ENCODE measurements at places on chromosomes 3 and 15.

GRCh38 chr15:51732646-51733045, 4.8 kb downstream of the LYSMD2 start:
- DNase-seq, result no peak

DNA sequence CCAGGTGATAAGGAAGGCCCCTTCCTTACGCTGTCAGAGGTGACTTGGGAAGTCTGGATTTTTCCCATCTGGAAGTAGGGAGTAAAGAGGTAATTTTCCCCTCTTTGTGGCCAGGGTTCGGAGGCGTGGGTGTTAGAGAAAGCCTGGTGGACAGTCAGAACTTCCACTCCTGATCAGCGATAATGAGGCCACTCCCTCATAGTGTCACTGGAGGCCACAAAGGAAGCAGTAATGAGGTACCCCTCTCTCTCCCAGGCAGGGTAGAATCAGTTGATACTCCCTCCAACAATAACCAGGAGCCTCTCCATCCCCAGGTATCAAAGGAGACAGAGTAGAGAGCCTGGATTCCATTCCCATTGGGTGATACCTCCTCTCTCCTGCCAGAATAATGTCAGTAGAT, 30.0 kb downstream of the AP4E1 start:
- DNase-seq, result no peak

DNA sequence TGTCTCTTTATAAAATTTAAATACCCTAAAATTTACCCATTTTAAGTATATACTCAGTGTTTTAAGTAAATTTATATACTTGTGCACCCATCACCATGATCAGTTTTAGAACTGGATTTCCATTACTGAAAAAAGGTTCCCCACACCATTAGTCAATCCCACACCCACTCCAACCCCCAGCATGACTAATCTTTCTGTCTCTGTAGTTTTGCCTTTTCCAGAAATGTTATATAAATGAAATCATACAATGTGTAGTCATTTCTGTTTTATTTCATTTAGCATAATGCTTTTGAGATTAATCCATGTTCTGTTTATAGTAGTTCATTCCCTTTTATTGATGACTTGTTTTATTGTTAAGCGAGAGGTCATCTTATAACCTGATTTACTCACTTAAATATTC, 66.1 kb upstream of the LIMD1 start:
- no peak for DNase-seq

- peak; percentile 60 for DNase-seq
Observed at GRCh38 chr15:83380682-83381081, 66.5 kb upstream of the SH3GL3 start.

DNA sequence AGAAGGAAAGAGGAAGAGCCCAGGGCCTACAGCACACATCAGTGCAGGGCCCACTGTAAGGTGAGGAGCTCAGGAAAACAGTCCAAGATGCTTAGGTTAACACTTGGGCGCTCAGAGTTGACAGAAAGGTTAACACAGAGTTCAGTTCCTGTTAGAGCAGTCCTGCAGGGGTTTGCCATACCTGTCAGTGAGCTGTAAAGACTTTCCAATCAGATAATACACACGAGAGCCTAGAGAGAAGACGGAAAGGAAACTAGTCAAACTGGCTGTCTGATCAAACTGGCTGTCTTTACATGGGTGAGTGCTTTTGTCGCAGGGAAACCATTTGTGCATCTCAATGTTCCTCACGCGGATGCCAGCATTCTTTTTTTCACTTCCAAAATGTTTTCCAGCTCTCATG, 61.4 kb upstream of the ARHGEF26 start:
- no peak for DNase-seq

GRCh38 chr3:8313560-8314267, 187.9 kb upstream of the LMCD1 start:
- DNase-seq, result no peak

GRCh38 chr15:41487802-41488201, 5.9 kb upstream of the ITPKA start:
- no peak for DNase-seq

DNA sequence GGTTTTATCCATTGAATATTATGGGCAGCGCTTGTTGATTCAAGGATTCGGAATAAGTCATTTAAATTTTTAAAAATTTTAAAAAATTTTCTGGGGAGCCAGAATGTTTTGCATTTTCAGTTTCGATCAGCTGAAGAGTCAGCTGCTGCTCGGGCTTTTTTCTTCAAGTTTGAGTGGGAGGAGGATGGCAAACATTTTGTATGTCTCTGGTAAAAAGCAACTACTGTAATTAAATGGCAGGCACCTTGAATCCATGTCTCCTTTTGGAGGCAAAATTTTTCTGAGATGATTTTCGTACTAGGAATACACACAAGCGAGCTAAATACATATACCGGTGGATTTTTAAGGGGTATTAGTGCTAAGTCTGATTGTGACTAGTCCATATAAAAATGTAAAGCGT, 612 bp downstream of the C3orf38 start:
- DNase-seq, result no peak

DNA sequence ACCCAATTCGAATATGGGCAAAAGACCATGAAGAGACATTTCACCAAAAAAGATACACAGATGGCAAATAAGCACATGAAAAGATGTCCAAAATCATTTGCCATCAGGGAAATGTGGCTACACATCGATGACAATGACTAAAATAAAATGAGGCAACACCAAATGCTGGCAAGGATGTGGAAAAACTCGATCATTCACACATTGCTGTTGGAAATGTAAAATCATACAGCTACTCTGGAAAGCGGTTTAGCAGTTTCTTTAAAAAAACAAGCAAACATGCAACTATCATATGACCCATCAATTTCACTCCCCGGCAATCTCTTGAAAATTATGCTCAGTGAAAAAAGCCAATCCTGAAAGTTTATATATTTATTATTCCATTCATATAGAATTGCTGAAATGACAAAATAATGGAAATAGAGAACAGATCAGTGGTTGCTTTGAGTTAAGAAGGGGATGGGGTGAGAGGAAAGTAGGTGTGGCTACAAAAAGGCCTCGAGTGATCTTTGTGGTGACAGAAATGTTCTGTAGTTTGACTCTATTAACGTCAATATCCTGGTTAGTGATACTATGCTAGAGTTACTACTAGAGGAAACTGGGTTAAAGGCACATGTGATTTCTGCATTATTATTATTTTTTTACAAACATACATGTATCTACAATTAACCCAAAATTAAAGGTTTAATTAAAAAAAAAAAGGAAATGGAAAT, 45.0 kb downstream of the DLG1 start:
- no peak for DNase-seq

- no peak for DNase-seq
Observed at GRCh38 chr3:58469096-58469495, 22.8 kb upstream of the KCTD6 start.

DNA sequence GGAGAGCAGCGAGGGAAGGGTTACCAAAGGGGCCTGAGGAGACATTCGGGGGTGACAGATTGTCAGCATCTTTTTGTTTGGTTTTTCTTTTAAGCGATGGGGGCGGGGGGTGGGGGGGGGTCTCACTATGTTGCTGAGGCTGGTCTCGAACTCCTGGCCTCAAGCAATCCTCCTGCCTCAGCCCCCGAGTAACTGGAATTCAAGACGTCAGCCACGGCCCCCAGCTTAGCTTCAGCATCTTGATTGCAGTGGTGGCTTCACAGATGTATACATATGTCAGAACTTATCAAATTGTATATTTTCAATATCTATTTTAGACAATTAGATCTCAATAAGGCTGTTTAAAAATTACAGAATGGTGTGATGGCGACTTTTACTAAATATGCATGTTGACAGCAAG, 30.9 kb downstream of the ZDHHC19 start:
- no peak for DNase-seq

GRCh38 chr15:85804481-85805170, 9.9 kb upstream of the KLHL25 start:
- DNase-seq, result no peak

- no peak for DNase-seq
Observed at GRCh38 chr15:65535192-65535591, 4.9 kb downstream of the HACD3 start.

GRCh38 chr3:135229018-135229495, 434.0 kb downstream of the EPHB1 start:
- no peak for DNase-seq

DNA sequence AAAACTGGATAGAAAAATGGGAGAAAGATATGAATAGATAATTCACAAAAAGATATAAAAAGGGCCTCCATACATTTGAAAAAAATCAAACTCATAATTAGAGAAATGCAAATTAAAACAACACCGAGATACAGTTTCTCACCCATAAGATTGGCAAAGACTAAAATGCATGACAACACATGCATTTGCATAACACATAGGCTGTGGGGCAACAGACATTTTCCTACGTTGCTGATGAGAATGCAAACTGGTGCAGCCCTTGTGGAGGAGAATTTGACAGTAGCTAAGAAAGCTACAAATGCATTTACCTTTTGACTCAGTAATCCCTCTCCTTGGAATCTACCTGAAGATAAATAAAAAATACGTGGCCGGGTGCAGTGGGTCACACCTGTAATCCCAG, 11.4 kb upstream of the CAND2 start:
- DNase-seq, result no peak

- DNase-seq, result no peak
Observed at GRCh38 chr15:86973284-86973844, 893.7 kb downstream of the AGBL1 start.

DNA sequence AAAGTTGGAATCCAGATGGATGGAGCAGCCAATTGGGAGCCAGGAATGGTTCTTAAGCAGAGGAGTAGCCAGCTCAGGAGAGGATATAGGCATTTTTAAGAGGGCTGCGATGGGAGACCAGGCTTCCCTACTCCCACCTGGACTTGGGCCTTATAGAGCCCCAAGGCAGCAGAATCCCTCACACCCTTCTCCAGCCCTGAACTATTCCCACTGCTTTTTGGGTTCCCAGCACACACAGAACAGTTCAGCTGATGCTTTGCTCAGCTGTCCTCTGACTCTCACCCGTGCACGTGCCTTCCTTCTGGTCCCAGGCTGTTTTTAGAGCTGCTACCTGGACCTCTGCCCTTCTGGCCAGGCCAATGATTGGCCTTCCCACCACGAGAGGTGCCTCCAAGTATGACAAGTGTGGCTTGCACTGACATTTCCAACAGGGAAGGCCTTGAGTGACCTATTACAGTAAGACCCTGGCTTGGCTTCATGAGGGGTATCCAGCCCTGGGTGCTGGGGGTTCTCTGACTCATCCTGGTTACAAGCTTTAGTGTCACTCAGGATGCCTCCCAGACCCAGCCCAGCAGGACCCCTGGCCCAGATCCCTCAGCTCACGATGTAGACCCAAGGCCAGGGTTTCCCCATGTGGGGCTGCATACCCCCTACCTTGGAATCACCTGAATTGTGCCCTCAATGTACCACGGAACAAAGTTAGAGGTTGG, 25.2 kb downstream of the NOX5 start:
- DNase-seq, result no peak

GRCh38 chr15:84818261-84819131, 1.3 kb downstream of the ALPK3 start:
- DNase-seq, result no peak

GRCh38 chr15:74167891-74168331, 5.6 kb upstream of the ISLR start:
- no peak for DNase-seq

DNA sequence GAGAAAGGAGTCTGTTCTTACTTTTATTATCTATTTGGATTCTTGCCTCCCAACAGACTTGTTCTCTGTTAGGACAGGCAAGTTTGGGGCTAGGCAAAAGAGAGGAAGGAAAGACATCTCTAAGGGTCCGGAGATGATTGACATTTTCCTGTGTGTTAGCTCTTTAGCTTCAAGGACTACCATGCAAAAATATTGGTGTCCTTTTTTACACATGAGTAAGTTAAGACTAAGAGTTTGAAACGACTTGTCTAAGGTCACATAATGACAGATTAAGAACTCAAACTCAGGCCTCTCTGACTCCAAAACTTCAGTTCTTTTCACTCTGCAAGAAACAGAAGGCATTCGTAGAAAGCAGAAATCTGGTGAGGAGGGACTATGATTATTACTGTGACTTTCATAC, 5.9 kb downstream of the LMCD1 start:
- DNase-seq, result no peak

GRCh38 chr3:148816981-148817525, 10.6 kb upstream of the CPB1 start:
- DNase-seq, result no peak

GRCh38 chr3:10149226-10149625, 7.6 kb downstream of the VHL start:
- no peak for DNase-seq

DNA sequence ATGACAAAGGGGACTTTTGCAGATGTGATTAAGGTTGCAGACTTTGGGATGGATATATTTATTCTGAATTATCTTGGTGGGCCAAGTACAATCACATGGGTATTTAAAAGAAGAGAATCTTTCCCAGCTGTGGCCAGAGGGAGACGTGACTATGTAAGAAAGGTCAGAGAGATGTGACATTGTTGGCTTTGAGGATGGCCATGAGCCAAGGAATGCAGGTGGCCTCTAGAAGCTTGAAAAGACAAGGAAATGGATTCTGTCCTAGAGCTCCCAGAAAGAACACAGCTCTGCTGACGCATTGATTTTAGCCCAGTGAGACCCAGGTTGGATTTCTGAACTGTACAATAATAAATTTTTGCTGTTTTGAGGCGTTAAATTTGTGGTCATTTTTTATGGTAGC, 616.0 kb upstream of the TBL1XR1 start:
- DNase-seq, result no peak

GRCh38 chr3:126422571-126423091, 27.9 kb downstream of the CFAP100 start:
- no peak for DNase-seq

DNA sequence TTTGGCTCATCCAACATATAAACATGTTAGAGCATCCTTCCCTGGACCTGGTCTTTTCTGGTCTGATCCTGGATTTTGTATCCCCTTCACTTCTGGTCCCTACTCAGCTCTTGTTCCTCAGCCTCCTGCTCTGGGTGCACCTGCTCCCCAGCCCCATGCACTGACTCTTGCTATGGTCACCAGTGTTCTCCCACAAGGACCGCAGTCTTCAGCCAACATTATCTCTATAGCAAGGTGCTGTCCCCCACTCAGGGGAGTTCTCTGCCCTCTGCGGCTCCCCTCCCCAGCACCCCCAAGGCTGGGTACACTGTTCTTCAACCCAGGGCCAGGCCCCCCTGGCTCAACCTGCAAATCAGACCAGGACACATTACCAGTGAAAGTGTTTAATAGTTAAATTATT, 80.2 kb downstream of the SEC22A start:
- no peak for DNase-seq

DNA sequence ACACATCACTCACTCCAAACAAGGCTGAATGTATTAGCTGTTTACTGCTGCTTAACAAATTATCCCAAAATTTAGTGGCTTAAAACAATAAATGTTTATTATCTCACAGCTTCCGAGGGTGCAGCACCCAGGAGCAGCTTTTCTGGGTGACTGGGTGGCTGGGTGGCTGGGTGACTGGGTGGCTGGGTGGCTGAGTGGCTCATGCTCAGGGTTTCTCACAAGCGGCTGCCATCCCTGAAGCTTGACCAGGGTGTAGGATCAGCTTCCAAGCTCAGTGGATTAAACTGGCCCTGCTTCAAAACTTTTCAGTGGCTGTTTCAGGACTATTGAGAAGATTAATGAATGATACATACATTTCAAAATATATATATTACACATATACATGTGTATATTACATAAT, 2.3 kb upstream of the CYP11A1 start:
- DNase-seq, result no peak

- DNase-seq, result no peak
Observed at GRCh38 chr15:40486066-40486770, 15.4 kb downstream of the CHST14 start.
